ENCODE measurements at places on chromosomes 4 and X.

GRCh38 chrX:123884809-123885408, 25.1 kb downstream of the XIAP start:
- DNase-seq = no peak

DNA sequence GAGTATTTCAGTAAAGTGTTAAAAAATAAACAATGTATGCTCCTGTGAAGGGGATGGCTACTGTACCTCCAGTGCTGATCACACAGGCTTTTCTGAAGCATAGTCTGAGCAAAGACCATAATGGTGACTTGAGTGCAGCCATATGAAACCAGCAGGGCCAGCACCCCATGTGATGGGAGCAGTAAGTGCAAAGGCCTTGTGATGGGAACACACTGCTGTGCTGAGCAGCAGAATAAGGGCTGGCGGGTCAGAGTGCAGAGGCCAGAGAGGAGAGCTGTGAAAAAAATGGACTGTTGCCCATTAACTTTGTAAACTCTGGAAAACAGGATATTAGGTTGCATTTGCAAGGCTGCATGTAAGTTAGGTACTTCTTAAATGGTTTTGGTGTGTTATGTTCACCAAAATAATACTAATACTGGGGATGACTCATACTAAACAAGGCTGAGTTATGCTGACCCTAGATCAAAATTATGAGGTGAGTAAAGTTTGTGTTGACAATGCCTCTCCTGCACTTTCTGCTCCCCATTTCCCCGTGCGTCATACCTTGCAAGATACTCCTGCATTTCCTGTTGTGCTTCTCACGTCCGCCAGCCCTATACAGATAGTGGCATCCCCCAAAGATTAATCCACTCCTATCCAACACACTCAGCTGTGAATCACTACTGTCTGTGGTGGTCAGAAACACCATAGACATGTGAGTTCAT, 67.0 kb upstream of the FAM9A start:
- no peak for DNase-seq

GRCh38 chr4:15725608-15726007, 22.7 kb downstream of the BST1 start:
- DNase-seq = no peak

- no peak for DNase-seq
These were observed 2.1 kb upstream of the KDR start for GRCh38 chr4:55127521-55127920.

DNA sequence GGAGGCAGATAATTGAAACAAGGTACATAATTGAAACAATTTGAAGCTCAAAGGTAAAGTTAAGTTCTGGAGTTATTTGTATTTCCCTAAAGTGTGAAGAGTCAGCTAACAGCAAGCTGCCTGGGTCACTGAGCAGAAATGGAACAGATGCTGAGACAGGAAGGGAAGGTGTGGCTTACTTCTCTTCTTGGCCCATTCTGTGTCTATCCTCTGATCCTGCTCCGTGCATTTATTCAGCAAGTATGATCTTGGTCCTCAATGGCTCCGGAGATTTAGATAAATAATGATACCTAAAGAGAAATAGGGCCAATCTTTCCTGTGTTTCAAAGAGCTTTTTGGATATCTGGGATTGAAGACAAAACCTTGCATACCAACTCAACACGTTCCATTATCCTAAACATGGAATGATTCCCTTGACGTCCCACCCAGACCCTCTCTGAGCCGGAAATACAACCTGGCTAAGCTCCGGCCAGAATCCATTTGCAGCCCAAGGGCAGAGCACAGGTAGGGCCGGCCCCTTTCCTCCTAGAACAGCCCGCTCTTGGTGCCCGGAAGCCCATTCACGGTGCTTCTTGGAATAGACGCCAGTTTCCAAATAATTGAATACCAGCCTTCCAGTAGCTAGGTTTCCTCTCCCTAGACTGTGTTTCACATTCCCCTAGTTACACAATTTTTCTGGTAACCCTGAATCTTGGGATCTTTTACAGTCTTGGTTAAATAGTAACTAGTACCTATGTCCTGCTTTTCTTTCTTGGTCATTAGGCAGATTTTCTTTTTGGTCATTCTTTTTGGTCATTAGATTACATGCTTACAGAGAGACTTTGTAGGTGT, 211.0 kb downstream of the NWD2 start:
- no peak for DNase-seq

GRCh38 chrX:106718709-106719108, 7.8 kb upstream of the RNF128 start:
- DNase-seq = no peak

- DNase-seq = no peak
These were observed 17.5 kb downstream of the PALLD start for GRCh38 chr4:168514249-168514852.

- no peak for DNase-seq
These were observed 33.7 kb downstream of the USP53 start for GRCh38 chr4:119246177-119246733.

- no peak for DNase-seq
These were observed 25.7 kb upstream of the TRPC3 start for GRCh38 chr4:121977251-121978171.

GRCh38 chr4:100511896-100512295, 5.9 kb downstream of the EMCN start:
- no peak for DNase-seq

GRCh38 chrX:20432048-20432447, 165.3 kb upstream of the RPS6KA3 start:
- no peak for DNase-seq

GRCh38 chr4:173698557-173699262, 168.7 kb upstream of the HAND2 start:
- DNase-seq = no peak

DNA sequence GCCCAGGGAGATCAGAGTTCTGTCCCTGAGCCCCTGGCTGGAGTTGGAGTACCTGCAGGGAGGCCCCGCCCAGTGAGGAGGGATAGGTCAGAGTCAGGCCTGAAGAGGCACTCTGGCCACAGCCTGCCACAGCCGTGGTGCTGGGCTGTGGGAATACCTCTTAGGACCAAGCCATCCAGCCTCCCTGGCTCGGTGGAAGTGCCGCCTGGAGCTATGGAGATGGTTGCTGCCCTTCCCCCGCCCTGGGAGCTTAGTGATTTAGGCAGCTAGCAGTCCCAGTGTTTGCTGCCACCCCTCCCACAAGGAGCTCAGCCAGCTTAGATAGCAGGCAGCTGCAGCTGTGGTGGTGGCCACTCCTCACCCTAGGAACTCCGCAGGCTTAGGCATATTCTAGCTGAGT, 446.3 kb upstream of the GNPDA2 start:
- DNase-seq = no peak

DNA sequence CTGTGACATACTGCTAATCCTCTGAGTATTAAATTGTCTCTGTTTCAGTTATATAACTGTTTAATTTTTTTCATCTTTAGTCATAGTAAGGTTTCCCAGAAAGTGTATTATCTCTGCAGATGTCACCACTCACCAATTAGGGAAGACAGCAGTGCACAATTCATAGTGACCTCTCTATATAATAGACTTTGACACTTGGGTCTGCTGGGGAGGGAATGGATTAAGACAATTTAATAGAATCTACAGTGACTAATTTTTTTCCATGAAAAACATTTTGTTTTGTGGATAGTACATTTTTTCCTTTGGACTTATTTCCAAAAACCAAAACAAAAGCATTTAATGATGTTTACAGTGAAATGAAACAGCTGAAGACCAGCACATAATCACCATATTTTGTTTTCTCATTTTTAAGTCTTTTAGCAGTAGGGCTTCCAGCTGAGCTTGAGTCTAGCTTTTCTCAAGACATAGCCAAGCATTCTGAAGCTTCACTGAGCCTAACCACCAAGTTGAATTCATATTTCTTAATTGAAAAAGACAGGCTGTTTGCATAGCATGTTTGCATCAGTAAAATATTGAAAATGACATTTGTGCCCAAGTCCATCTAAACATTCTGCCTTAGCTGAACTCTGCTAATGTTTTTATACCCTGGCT, 69.5 kb downstream of the PCDH19 start:
- DNase-seq = no peak

DNA sequence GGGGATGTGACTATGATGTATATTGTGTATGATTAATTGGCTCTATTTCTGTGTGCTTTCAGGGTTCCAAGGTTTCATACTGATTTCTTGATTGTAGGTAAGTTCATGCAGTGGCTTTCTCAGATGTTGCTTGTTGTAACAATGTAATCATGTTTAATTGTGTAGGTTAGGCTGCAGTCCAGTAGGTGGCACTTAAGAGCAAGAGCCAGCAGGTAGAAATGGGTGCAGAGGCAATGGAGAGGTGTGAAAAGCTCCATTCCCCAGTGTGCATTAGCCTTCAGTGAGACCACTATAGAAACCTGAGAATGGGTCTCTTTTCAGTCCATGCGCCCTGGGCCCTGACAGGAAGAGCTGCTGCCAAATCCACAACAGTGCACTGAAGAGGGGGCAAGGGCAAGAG, 28.2 kb downstream of the DCAF12L2 start:
- no peak for DNase-seq
